HFFc6 (cell line): ENCODE measurements at places on chromosomes 7 and 10. TPM values are rescaled to one million over a fixed set of nuclear protein-coding genes. Genes with fewer than 3 reads are reported as not detected.

- no peak for DNase-seq
Observed at GRCh38 chr7:112266141-112266540, 59.6 kb downstream of the ZNF277 start.

STOX1 gene
- total RNA-seq = 0.06 TPM in 1 of 3 replicates, not detected in the others

OPN4 gene
- not detected in 3 replicates for total RNA-seq

GRCh38 chr10:113506476-113506875 lies 46.4 kb upstream of the HABP2 start:
- DNase-seq = no peak
